Activated CD4-positive, alpha-beta T cell treated with anti-CD3 and anti-CD28 coated beads for 24 hours (primary cell): ENCODE measurements at places on chromosomes 11 and 22.

DNA sequence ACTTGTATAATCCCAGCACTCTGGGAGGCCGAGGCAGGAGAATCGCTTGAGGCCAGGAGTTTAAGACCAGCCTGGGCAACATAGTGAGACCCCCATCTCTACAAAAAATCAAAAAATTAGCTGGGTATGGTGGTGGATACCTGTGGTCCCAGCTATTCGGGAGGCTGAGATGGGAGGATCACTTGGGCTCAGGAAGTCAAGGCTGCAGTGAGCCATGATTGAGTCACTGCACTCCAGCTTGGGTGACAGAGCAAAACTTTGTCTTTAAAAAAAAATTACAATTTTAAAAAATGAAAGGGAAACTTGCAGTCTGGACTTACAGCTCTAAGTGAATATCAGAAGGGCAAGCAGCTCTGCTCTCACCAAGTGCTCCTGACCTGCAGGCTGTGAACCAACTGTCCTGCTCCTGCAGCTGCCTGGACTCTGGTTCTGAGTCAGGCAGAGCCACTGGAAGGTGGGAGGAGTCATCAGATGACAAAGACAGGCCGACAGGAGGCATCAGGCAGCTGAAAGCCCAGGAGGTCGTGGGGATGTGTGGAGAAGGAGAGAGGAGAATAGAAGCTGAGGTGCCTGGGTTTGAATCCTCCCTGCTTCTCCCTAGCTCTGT lies 9.6 kb downstream of the SMTNL1 start:
- DNase-seq = no peak

- no peak for DNase-seq
These were observed 21.4 kb downstream of the CD6 start for GRCh38 chr11:60992842-60993409.

DNA sequence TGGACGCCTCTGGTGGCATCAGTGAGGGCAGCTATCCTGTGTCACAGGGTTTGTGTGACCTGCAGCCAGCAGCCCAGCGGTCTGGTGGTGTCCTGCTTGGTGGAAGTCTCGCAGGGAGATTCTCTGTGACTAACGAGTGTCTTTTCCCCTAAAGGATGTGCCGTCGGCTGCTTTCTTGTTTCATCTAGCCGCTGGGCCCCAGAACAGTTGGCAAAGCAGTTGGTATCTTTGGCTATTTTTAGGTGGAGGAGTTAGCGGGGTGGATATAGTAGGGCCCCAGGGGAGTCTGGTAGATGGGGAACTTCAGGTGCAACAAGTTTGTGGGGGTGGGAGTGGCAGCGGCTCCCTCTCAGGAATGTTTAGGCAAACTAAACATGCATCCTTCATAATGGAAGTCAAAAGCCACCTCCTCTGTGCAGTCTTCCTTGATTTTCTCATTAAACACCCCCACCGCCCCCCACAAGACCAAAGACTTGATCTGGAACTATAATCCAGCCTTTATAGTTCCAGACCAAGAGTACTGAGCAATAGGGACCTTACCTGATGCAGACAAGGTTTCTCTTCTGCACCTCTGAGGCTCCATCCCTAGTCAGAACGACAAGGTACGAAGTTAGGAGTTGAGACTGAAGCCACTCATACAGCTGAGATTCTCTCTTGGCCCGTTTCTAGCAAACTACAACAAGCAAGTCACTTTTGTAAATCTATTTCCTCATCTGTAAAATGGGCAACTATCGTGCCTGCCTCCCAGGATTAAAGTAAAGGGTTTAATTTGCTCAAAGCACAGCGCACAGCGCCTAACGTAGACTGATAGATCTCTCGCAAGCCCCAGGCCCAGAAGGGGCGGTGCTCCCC lies 1.1 kb upstream of the PELI3 start:
- no peak for DNase-seq

DNA sequence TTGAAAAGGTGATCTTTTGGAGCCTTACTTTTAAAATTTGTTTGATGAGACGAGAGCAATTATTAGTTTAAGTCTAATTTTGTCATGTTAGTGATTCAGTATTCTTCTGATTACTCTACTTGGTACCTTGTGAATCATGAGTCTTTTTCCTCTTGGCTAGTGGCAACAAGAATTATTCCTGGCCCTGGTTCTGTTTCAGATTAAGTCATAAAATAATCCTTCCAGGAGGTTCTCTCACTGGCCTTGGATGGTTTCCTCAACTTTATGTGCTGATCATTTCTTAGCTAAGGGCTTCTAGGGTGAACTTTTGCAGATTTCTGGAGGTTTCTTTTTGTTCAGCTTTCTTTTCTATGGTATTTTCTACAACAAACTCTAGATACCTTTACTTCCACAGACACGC lies 741.8 kb upstream of the LUZP2 start:
- no peak for DNase-seq

- no peak for DNase-seq
These were observed 149.9 kb downstream of the FEZ1 start for GRCh38 chr11:125346179-125346530.

DNA sequence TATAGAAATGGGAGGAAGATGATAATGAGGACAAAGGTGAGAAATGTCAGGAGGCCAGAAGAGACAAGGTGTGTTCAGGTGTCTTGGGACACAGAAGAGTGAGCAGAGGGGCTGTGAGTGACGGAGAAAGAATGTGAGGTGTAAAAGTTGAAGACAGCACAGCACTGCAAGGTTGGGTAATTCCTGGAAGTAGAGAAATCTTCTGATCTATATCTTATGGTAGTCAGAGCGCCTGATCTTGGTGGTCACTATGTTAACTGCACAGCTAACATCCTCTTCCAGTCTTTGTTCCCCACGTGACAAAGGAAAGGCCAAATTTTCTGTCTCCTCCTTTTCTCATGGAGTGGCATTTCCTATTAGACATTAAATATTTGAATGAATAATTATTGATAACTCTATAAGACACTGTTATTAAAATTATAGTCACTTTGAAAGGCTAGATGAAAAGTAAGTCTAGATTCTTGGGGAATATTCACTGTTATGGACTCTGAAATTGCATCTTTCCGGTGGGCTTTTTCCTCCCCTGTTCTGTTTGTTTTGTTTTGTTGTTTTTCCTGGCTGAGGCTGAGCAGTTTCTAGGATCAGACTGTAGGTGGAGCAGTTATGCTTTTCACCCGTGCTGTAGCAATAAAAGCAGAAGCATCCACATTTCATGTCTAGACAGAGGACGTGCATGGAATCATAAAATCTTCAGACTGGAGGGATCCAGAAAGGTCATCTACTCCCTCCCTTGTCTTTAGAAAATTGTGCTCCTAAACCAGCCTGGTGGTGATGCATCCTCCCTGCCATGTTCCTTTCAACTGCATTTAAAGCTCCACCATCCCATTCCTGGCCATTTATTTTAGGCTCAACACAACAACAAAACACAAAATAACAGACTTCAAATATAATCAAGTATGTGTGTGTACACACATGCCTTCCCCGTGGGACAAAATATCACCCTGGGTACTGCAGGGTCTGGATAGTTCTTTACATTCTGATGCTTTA lies 26.6 kb downstream of the SC5D start:
- DNase-seq = no peak

DNA sequence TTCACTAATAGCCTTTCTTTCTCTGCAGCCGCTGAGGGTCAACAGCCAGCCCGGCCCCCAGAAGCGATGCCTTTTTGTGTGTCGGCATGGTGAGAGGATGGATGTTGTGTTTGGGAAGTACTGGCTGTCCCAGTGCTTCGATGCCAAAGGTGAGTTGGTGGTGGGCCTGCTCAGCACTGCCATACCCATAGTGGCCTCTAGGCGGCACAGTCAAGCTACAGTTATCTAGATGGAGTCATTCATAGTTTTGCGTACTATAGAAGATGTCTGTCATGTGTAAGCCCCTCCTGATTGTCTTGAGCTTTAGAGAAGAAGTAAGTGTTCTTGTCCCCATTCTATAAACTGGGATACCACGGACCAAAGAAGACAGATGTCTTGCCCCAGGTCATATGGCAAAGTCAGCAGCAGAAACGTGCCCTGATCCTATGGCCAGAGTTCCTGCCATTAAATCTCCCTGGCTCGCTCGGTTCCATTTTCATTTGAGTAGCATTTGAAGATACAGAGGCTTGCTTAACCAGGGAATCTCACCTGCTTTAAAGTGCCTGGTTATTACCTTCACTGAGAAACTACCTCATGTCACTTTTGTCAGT lies 42.1 kb upstream of the CRTAM start:
- DNase-seq = peak; percentile 54

- DNase-seq = no peak
These were observed 769 bp downstream of the MAFF start for GRCh38 chr22:38202437-38203089.

DNA sequence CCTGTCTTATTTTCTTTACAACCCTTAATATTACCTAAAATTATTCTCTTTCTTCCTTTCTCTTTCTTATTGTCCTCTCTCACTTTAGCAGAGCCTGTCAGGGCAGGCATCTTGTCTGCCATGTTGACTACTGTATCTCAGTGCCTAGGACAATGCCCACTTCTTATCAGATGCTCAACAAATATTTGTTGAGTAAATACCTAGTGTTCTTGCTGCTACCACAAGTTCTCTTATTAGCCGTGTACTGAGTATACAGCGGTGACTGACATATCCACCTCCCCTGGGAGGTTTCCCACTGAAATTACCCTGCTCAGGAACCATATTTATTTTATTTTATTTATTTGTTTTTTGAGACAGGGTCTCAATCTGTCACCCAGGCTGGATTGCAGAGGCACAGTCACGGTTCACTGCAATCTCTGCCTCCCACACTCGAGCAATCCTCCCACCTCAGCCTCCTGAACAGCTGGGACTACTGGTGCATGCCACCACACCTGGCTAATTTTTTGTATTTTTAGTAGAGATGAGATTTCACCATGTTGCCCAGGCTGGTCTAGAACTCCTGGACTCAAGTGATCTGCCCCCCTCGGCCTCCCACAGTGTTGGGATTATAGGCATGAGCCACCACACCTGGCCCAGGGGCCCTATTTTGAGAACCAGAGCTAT lies 6.7 kb downstream of the HPX start:
- DNase-seq = no peak
